Substantia nigra (tissue), 51 donors: ENCODE measurements at places on chromosomes 3 and 15.

GRCh38 chr15:39618063-39618823 lies 37.4 kb downstream of the THBS1 start:
- no peak for DNase-seq

DNA sequence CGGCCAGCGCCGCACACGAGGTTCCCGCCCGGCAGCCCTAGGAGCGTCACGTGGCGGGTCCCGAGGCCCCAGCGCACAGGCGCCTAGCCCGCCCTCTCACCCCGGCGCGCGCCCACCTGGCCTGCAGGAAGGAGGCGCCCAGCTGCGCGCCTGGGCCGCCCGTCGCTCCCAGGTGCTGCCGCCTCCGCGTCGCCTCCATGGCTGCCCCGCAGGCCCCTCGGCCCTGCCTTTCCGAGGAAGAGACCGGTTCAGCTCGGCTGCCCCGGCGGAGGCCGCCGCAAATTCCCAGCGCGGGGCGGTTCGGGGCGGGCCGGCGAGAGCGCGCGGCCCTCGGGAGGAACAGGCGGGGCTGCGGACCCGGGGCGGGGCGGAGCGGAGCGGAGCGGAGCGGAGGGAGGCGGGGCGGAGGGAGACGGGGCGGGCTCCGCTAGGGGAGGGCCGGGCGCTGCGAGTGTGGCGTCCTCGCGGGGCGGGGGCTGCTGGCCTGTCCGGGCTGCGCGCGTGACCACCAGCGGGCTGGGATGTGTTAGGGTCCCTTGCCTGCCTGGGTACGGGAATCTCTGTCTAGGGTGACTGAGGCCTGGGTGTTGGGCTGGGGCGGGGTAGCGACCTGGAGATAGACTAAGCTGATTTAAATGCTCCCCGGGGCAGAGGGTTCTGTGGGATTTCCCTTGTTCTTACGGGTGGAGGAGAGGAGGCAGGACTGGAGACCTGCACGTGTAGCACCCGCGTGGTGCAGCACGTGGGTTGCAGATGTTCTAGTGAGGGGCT lies at the start of gene CLN6:
Gene CLN6 (minus strand): TSS at position 343 of the 771 bp plus-strand sequence. CDS start 144 bp downstream, at position 199.
- DNase-seq = peak; percentile 88

DNA sequence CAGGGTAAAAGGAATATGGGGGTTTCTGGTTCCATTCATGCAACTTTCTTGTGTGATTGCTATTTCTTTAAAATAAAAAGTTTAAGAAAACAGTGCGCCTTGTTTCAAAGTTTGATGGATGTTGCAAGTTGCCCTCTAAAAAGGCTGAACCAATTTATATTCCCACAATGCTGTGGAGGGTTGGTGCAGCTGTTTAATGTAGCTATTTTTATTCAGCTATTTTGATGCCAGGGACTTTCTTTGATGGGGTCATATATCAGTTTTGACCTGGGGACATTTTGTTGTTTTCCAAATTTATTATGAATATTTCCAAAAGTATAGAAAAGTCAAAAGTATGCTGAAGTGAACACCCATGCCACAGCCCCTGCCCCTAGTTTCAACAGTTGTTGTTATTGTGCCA lies 20.5 kb downstream of the EPHB1 start:
- DNase-seq = no peak

DNA sequence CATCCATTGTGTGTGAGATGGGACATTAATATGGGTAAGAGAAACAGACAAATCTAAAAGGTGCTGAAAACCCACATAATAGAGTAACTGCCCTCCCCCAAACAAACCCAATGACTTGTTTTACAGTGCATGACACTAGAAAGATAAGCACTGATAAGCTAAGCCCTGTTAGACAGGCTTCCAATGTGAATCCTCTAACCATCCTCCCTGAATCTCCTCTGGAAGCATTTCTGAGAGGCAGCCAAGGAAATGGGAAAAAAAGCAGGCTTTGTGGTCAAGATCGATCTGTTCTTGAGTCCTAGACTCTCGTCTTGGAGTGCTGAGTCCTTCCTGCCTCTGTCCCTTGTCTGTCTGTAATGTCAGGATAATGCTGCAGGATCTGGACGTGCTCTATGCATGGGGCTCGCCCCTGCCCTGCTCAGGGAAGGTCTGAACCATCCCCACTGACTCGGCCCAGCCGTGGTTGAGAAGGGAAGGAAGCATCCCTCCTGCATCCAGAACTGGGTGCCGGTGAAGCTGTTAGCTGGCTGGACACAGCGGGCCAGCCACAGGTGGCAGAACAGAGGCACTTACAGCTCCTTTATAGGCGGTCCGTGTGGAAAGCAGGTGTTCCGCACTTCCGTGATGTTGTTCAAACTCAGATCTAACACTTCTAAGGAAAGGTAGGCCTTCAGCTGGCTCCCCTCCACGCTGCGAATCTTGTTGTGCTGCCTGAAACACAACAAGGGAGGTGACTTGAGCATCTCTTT lies 84.1 kb downstream of the LRIG1 start:
- no peak for DNase-seq

DNA sequence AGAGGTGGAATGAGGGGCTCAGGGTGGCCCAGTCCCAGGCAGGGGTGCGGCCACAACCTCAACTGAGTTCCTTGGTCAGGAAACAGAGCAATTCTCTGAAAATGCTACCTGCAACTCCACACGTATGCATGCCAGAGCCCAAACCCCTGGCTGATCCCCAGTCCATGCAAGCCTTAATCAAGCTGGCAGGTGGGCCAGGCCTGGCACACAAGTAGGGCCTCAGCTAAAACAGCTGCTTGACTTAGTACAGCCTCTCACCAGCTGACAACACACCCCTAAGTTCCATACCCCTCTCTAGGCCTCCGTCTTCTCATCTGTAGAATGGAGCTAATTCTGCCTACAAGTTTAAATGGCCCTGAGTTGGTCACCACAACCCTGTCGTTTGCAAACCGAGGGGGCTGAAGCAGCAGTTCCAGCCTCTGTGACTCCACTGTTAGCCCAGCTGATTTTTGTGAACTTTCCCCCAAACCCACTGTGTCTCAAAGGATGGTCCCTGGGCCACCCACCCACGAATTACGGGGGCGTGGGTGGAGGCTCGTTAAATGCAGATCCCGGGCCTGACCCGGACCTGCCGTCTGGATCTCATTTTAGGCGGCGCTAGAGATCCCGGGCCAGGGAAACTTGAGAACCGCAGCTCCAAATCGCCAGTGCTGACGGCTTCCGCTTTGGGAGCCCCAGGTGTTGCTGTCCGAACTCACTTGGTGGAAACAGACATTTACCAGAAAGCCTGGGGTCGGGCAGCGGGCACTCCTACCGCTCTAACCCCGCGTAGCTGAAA lies 927 bp downstream of the CHDH start:
- DNase-seq = peak; percentile 39

- DNase-seq = no peak
Observed at GRCh38 chr3:101195951-101196713, 124.2 kb downstream of the IMPG2 start.

DNA sequence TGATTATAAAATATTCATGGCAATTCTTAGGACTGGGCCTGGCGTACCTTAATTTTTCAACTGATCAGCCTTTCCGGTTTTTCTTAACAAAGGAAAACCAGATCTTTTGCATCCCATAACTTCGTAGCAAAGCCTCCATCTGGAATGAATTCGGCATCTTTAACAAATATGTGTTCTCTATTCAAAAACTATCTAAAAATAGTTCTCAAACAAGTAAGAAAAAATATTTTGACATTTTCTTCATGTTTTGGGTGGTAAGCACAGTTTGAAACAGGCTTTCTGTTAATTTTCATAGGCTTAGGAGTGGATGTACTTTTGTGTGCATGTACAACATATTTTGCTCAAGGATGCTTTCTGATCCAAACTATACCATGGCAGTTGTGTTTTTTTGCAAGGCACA lies 55.1 kb downstream of the RBMS3 start:
- no peak for DNase-seq

GRCh38 chr3:141769221-141769894 lies 6.2 kb downstream of the GRK7 start:
- no peak for DNase-seq

DNA sequence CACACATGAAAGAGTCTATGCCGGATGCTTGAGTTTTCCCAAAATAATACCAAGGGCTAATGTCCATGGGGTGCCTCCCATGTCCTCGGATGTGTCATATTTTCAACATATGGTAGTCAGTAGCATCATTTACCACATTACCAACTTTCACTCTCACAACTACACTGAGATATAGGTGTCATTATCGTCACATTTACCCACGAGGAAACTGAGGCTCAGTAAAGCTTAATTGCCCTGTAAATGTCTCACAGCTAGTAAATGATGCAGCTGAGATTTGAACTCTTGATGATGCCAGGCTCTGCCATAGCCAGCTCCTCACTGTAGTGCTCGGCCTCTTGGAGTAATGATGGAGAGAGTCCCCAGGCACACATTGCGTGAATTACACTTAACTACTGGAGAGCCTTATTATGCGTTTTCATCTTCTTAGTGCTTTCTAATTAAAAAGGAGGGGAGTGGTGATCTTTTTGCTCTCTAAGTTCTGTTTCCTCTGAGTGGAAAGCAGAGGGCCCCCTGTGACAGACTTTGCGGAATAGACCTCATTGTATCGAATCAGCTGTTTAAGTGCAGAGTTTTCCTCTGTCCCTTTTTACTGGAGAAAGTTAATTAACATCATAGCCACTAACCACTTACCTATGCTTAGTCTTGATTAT lies 142.0 kb upstream of the SLCO3A1 start:
- no peak for DNase-seq

GRCh38 chr3:184314700-184315542 lies 515 bp downstream of the EIF4G1 start:
- DNase-seq = peak; percentile 49
